Activated T-cell treated with anti-CD3 and anti-CD28 coated beads, Interleukin-2, amount 50 U/mL, for 4 hours (primary cell): ENCODE measurements at places on chromosomes 2 and 18. TPM values are rescaled to one million over a fixed set of nuclear protein-coding genes. Genes with fewer than 3 reads are reported as not detected.
A peak's percentile ranks its signal among the peaks of the same experiment; 100 is the strongest.

Gene SH3RF3
- 0.98 TPM for total RNA-seq

Gene AAK1
- total RNA-seq: 51.6 TPM

GRCh38 chr2:177147834-177148445, 64.7 kb upstream of the HNRNPA3 start:
- DNase-seq: no peak

GRCh38 chr2:174376967-174377366, 18.6 kb upstream of the SCRN3 start:
- no peak for DNase-seq

DNA sequence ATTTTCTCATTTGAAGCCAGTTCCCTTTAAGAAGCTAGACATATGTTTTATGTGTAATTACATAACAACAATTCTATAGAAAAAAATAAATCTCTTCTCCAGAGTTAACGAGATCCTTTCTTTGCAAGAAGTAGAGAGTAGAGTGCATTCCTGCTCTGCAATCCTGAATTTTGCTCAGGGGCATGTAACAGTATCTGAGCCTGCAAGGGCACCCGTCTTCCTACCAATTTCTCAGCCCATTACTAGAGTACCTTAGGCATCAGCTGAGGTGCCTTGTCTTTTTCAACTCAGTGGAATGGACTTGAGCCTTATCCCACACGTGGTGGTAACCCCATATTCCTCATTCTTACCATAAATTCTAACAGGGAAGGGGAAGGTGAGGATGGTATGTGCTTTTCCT, 205.9 kb downstream of the IKZF2 start:
- no peak for DNase-seq

Gene ATIC
- 289 TPM for total RNA-seq

Gene TTC32
- total RNA-seq: 9.3 TPM

Gene ANKRD30B
- total RNA-seq: not detected

DNA sequence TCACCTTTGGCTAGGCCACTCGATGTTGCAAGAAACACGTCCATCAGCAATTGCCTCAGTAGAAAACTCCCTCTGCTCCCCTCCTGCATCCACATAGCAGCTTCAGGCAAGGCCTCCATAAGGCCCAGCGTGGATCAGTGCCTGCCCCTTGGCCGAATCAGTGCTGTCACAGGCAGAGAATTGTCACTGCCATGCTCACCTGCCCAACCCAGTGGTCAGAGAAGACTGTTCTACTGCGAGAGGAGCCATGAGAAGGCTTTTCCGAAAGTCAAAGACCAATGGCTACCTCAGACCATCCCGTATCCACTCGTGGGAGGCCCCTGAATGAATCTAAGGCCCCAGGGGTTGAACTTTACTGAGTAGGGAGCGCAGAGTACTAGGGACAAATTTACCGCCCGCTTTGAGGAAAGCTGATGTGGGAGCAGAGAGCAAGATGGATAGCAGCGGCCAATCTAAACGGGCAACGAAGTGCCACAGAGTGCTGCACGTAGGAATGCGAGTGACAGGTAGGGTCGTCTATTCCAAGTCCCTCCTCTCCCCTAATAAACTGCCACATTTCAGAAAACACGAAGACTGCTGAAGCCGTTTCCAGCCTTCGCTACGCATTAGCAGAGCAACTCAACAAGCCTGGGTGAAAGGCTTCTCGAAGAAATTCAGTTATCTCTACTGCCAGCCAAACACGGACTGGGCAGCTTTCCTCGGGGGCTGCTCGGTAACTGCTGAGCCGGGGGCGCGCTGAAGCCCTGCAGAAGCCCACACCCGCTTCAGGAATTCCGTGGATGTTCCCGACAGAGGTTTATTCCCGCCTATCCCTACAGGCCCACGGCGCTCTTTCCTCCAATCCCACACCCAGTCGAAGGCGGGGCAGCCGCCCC, 968 bp upstream of the RALBP1 start:
- no peak for DNase-seq

DNA sequence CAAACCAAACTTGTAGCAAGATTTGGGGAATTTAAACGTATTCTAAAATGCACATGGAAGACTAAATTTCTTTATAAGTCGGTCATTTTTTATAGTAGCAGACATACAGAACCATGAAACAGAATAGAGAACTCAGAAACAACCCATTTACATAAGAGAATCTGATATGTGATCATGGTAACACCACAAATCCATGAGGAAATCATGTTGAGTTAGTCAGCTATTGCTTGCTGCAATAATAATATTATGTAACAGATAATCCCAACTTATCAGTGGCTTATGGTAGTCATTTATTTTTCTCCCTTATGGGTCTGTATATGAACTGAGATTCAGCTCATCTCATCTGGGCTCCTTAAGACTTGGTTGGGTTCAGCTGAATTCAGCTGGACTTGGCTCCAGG, 103.4 kb upstream of the SERTAD2 start:
- DNase-seq: no peak

DNA sequence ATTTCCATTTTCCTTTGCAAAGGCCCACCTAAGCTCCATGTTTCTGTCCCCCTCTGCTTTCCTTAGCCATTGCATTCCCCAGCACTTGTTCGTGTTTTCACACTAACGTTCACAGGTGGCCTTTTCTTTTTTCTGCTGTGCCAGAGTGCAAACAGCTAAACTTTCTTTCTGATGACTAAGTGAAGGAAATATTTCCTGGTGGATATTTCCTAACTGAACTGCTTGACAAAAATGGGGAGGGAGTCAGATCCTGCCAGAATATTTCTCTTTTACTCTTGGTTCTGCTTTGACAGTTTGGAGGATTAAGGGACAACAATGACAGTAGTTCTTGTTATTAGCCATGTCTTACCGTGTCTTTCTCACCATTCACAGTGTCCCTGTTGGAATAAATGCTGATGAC, 344.0 kb downstream of the ARHGAP15 start:
- no peak for DNase-seq

Gene STPG4
- total RNA-seq: not detected

DNA sequence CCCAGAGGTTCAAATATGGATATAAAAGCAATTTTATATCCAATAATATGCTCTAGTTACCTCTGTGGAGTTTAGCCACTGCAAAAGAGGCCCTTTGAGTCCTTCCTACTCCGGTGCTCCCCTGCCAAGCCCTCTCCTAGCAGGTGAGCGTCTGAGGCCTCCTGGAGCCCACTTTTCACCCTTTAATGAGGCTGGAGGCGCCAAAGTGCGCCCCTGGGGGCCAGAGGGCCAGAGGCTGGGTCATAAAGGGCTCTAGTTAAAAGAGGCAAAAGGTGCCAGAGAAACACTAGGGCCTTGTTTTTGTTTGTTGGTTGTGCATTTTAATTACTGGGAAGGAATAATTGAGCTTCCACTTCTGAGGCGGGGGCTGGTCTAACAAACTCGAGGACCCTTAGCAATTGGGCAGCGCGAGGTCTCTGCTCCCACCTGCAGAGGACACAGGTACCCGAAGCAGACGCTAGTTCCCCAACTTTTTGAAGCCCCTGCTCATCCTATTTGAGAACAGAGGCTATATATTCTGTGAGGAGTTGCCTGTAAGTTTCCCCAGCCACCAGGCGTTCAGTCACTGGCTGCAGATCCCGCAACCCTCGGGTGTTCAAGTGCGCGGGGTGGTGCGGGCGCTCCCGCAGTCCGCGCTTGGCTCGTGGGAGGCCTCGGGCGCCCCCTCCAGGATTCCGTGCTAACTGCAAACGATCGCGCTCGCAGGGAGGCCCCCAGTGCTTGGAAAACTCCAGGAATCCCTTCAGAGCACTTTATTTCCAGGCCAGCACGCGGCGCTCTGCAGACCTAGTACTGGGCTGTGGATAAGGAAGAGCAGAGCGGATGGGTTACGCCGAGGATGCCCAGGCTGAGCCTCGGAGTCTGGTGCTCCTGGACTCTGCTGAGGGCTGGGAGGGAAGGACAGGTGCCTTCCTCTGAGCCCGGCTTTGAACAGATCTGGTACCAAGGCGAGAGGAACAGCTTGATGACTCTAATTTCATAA, 14.1 kb downstream of the MSGN1 start:
- DNase-seq: peak; percentile 8

Gene TMEM182
- total RNA-seq: 5.4 TPM

DNA sequence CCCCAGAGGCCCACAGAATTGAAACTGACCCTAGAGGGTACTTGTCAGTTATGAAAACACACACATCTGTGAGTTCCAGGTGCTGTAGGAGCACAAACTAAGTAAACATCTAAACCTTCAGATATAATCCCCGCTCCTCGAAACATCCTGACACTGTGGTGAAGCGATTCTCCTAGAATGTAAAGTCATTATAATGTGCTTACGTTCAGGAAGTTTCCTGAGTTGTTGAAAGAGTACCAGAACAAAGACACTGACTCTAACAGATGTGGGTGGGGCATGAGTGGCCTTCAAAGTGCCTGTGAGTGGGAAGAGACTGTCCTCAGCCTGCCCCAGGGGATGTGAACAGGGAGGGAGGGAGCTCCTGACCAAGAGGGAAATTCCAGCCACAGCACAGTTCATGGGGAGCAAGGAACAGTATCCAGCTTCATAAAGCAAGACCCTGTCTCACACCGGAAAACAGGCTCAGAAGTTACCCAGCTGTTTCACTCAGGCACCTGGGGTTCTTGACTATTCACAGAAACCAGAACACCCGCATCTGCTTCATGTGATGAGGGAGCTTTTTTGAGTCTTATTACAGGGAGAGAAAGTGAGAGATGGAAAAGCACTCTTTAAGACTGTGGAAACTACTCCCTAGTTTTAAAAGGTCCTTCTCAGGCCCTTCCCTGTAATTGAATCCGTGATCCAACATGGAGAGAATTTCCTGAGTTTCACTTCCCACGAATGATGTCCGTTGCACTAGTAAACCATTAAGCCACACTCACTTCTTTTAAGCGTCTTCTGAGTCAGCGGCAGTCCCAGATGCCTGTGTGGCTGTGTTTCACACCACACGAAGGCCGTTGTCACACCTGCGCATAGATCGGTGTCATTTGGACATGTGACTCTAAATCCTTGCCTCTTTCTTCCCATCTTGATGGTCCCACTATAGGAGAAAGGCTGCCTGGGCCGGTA, 88.6 kb upstream of the EML6 start:
- DNase-seq: no peak
